Activated CD8-positive, alpha-beta memory T cell treated with anti-CD3 and anti-CD28 coated beads, Interleukin-2, amount 10 ng/mL, durations not matched to agents 7 days and 5 days (primary cell): ENCODE measurements at places on chromosomes 16 and 17. TPM values are rescaled to one million over a fixed set of nuclear protein-coding genes. Genes with fewer than 3 reads are reported as not detected.

AGRP gene
- total RNA-seq, result not detected

DNA sequence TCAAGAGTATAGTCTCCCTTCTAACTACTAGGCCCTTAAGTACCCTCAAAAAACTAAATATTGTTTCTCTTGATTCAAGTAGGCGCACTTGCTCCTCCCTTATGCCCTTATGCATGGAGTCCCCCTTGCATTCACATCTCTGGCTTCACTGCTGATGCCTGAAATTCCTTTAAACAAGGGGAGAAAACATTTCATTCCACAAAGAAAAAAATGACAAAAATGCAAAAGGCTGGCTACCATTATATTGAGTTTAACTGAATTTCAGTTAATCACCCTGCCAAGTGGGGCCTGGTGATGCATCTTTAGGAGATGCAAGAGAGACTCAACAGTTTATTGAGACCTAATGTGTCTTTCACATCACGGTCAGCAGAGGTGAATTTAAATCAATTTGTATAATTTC is 35.6 kb downstream of the CRLF3 start:
- no peak for DNase-seq

GH1 gene
- not detected for total RNA-seq

DNA sequence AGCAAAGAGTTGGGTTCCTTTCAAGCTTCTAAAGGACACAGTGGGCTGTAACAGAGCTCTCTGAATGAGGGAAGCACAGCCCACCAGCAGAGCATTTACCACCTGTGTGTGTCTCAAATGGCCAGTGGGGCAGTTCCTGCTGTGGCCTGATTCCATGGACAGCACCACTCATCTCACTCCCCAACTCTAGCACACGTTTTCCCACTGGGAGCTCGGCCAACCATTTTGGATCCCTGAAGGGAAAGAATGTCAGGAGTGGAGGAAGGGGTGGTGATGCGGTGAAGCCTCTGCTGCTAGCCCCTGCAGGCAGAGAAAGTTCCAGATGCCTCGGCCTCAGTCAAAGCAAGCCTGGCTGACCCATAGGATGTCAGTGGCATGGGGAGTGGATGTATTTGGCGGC is 86.6 kb downstream of the PLXDC1 start:
- no peak for DNase-seq

- no peak for DNase-seq
These were observed 13.4 kb downstream of the RPTOR start for GRCh38 chr17:80558046-80558445.
